ENCODE measurements at places on chromosomes 4 and X.

DNA sequence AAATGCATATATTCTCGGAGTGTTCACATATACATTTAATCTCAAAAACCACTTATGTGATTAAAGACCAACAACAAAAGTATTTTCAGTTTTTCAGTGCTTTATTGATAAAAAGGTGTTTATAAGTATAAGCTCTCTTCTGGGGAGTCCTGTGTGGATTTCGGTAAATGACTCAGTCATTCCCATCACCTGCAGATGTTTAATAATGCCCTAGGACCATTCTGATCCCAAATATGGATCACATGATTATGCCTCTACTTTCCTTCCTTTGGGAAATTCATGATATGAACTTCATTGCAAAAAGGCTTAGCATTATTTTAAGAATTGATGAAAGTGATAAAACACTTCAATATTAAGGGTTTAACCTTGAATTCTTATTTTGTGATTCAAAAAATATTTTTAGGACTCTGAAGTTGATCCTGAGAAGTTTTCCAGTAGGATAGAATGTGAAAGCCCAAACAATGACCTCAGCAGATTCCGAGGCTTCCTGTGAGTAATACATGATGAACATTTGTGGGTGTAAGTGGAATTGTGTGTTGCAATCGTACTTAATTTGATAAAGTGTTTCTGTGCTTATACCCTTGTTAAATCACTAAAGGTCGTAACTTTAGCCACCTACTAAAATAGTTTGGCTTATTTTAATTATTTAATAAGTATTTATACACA lies 40.2 kb downstream of the ATP10D start:
- DNase-seq, result no peak

GRCh38 chrX:78517124-78517523 lies 142.0 kb downstream of the RTL3 start:
- DNase-seq, result peak; percentile 14

- DNase-seq, result no peak
These were observed 38.3 kb downstream of the LHFPL1 start for GRCh38 chrX:112641449-112641848.

- no peak for DNase-seq
These were observed 93.0 kb upstream of the PRKG2 start for GRCh38 chr4:81307991-81308390.

GRCh38 chr4:963276-964225 lies 9.8 kb downstream of the DGKQ start:
- no peak for DNase-seq

- DNase-seq, result no peak
These were observed 21.2 kb downstream of the L1CAM start for GRCh38 chrX:153864561-153865320.

- DNase-seq, result no peak
These were observed 186.6 kb downstream of the SOX3 start for GRCh38 chrX:140318296-140318695.

DNA sequence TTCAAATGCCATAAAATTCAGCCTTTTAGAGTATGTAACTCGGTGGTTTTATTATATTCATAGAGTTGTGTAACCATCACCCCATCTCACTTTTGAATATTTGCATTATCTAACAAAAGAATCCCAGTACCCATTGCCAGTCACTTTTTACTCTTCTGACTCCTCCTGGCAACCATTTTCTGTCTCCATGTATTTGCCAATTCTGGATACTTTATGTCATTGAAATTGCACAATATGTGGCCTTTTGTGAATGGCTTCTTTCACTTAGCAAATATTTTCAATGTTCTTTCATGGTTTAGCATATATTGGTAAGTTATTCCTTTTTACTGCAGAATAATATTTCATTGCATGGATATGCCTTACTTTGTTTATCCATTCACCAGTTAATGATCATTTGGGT lies 79.9 kb downstream of the SLIT2 start:
- DNase-seq, result no peak

GRCh38 chr4:15436513-15436912 lies 8.7 kb downstream of the C1QTNF7 start:
- no peak for DNase-seq

- DNase-seq, result no peak
These were observed 710.8 kb upstream of the HTR2C start for GRCh38 chrX:113873056-113873455.

- no peak for DNase-seq
These were observed 17.1 kb upstream of the DDX60 start for GRCh38 chr4:168335621-168336020.

DNA sequence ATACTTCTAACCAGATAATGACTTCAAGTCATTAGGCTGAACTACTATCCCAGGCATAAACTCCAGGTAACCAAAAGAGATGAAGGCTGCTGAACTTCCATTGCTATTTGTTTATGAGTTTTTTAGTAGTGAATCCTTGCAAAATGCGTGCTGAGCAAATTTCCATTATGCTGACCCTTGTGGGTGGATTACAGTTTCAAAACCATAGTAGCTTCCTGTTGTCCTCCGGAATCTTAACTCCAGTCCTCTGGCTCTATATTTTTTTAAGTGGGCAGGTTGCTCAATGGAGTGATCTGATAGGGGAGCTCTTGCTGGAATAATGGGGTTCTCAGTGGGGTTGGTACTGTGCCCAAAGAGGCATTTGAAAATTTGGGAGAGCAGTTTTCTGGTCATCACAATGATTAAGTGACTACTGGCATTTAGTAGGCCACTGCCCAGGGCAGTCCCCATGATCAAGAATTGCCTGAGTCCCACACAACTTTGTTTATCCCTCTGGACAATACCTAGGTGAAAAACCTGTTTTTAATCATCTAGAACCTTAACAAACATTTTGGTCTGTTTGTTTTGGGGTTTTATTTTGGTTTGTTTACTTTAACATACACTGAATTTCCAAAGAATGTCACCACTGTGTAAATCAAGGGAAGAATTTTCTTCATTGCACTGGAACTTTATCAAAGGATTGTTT lies 302.3 kb upstream of the GATB start:
- no peak for DNase-seq

- no peak for DNase-seq
These were observed 16.0 kb upstream of the VSIG1 start for GRCh38 chrX:108028854-108029253.

- no peak for DNase-seq
These were observed 1485.6 kb downstream of the PCDH19 start for GRCh38 chrX:98924511-98924910.
